ENCODE measurements at places on chromosomes 5 and 9. TPM values are rescaled to one million over a fixed set of nuclear protein-coding genes. Genes with fewer than 3 reads are reported as not detected.

The PCDHGC5 gene
- total RNA-seq: 2.6 TPM

The SAXO1 gene
- under 0.01 TPM for total RNA-seq

The ZNF658 gene
- total RNA-seq: 4.9 TPM

The PCDHGC4 gene
- total RNA-seq: 1.7 TPM

The IQGAP2 gene
- total RNA-seq: 24.0 TPM

The SLC34A1 gene
- total RNA-seq: not detected

The TNFAIP8 gene
- total RNA-seq: 44.8 TPM

The ARRDC1 gene
- 11.5 TPM for total RNA-seq

The MATR3 gene
- 193 TPM for total RNA-seq

The GLRA1 gene
- total RNA-seq: not detected

The CTNND2 gene
- not detected for total RNA-seq

The ARL10 gene
- total RNA-seq: 9.5 TPM

The SELENOP gene
- total RNA-seq: 131 TPM

The OR1J2 gene
- total RNA-seq: 0.14 TPM

The PDZD2 gene
- total RNA-seq: 0.43 TPM

The GPR151 gene
- total RNA-seq: not detected

The ZFP37 gene
- total RNA-seq: 2.3 TPM

The ANKHD1 gene
- 42.4 TPM for total RNA-seq

The ANKRD31 gene
- 0.14 TPM for total RNA-seq

The PRDM9 gene
- total RNA-seq: not detected

The FOXD4L3 gene
- total RNA-seq: not detected

The ZNF608 gene
- total RNA-seq: 7.1 TPM

The SH3PXD2B gene
- 27.2 TPM for total RNA-seq

The APBA1 gene
- 7.1 TPM for total RNA-seq

The PRKACG gene
- not detected for total RNA-seq

The CCDC192 gene
- not detected for total RNA-seq

The ARHGEF37 gene
- 0.57 TPM for total RNA-seq

The CTSV gene
- total RNA-seq: 0.37 TPM

The SLCO4C1 gene
- total RNA-seq: not detected

The PCDHGB1 gene
- 3.3 TPM for total RNA-seq

The AP3B1 gene
- 51.7 TPM for total RNA-seq

The AJM1 gene
- 1.4 TPM for total RNA-seq

The LTC4S gene
- 0.65 TPM for total RNA-seq

The KIF4B gene
- under 0.01 TPM for total RNA-seq

The CCNI2 gene
- not detected for total RNA-seq

The UBE2B gene
- total RNA-seq: 19.1 TPM

The C9 gene
- 0.18 TPM for total RNA-seq

The C9orf40 gene
- total RNA-seq: 1.3 TPM

The GARIN3 gene
- not detected for total RNA-seq

The CCNJL gene
- total RNA-seq: 0.18 TPM

The IFNB1 gene
- total RNA-seq: not detected

The GRM6 gene
- total RNA-seq: not detected

The ORM2 gene
- not detected for total RNA-seq

The CACFD1 gene
- total RNA-seq: 6.5 TPM

The SPOCK1 gene
- 302 TPM for total RNA-seq

The CFAP157 gene
- total RNA-seq: 0.09 TPM

The KYAT1 gene
- 5.3 TPM for total RNA-seq

The SLC6A19 gene
- not detected for total RNA-seq

The OR1Q1 gene
- not detected for total RNA-seq

The TEX48 gene
- total RNA-seq: not detected

The BSPRY gene
- not detected for total RNA-seq

The SPINK13 gene
- 2.4 TPM for total RNA-seq

The PCDHA1 gene
- total RNA-seq: under 0.01 TPM

The OTULINL gene
- 0.09 TPM for total RNA-seq

The FAM221B gene
- total RNA-seq: not detected

Measured in smooth muscle cell of bladder (primary cell).